K562 (cell line): ENCODE measurements at places on chromosomes 2 and 18. TPM values are rescaled to one million over a fixed set of nuclear protein-coding genes. Genes with fewer than 3 reads are reported as not detected.

Gene DPP4
- total RNA-seq = 0.11 and 0.18 TPM in 2 replicates

Gene EMILIN1
- 1.0 and 1.5 TPM in 2 replicates for total RNA-seq

Gene IL1F10
- not detected in 2 replicates for total RNA-seq

Gene TPRKB
- 55.5 and 55.6 TPM in 2 replicates for total RNA-seq

Gene BMPR2
- total RNA-seq = 3.8 and 4.5 TPM in 2 replicates

Gene APCDD1
- 0.07 TPM in 1 of 2 replicates, not detected in the other for total RNA-seq

GRCh38 chr2:68483011-68483410 lies 15.6 kb downstream of the APLF start:
- no peaks in the 10 kb centered on the region for H3K27me3 ChIP-seq
- H3K4me3 ChIP-seq = no peak overlapping the region
- DNase-seq = no peak
- H3K27ac ChIP-seq = no peak overlapping the region
- H3K4me1 ChIP-seq = no peaks in the 10 kb centered on the region

DNA sequence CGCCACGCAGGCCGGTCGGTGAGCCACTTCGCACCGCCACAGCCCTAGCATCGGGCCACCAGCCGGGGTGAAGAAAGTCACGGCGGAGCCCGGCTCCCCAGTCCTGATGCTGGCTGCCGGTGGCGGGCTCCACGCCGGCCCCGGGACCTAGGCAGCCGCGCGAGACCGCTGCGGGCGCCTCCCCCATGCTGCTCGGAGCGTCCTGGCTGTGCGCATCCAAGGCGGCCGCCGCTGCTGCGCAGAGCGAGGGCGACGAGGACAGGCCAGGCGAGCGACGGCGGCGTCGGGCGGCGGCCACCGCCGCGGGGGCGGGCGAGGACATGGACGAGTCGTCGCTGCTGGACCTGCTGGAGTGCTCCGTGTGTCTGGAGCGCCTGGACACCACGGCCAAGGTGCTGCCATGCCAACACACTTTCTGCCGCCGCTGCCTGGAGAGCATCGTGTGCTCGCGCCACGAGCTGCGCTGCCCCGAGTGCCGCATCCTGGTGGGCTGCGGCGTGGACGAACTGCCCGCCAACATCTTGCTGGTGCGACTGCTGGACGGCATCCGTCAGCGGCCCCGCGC lies 433 bp downstream of the SH3RF3 start:
- no peak overlapping the region for H3K27ac ChIP-seq
- H3K27me3 ChIP-seq = peaks cover 2% of the 10 kb centered on the region; the same call in 1 of the 3 replicates
- no peak for DNase-seq
- no peak overlapping the region for H3K4me3 ChIP-seq
- H3K4me1 ChIP-seq = peaks cover 6% of the 10 kb centered on the region

- peaks cover 19% of the 10 kb centered on the region for H3K27me3 ChIP-seq
- no peaks in the 10 kb centered on the region for H3K36me3 ChIP-seq
Observed at GRCh38 chr2:29117636-29118303, 2.6 kb downstream of the CLIP4 start.

- H3K4me1 ChIP-seq = no peaks in the 10 kb centered on the region
- no peak for DNase-seq
- H3K27me3 ChIP-seq = no peaks in the 10 kb centered on the region
- no peak overlapping the region for H3K27ac ChIP-seq
Observed at GRCh38 chr18:59620381-59620780, 76.8 kb downstream of the CCBE1 start.

- no peak overlapping the region for H3K4me3 ChIP-seq
- H3K36me3 ChIP-seq = no peaks in the 10 kb centered on the region
- no peak overlapping the region for H3K27ac ChIP-seq
- DNase-seq = no peak
- H3K27me3 ChIP-seq = peaks cover 78% of the 10 kb centered on the region
Observed at GRCh38 chr2:20666005-20666303, 990 bp upstream of the GDF7 start.

DNA sequence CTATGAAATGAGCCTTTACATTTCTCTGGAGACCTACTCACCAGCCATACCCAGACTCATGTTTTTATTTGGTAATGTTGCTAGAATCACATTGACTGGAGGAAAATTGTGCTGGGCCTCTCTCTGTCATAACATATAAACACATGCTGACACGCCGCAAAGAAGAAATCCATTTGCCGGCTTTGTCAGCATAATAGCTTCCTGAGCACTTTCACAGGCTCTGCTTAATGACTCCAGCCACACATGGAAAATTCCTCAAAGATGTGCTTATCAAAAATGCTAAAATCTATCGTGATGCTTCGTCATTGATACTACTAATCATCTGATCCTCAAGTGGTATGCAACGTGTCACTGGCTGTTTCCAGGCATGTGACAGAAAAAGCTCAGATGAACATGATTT lies 63.1 kb downstream of the RND3 start:
- H3K36me3 ChIP-seq = no peaks in the 10 kb centered on the region
- DNase-seq = no peak
- no peaks in the 10 kb centered on the region for H3K27me3 ChIP-seq
- no peak overlapping the region for H3K27ac ChIP-seq
- no peaks in the 10 kb centered on the region for H3K4me1 ChIP-seq

DNA sequence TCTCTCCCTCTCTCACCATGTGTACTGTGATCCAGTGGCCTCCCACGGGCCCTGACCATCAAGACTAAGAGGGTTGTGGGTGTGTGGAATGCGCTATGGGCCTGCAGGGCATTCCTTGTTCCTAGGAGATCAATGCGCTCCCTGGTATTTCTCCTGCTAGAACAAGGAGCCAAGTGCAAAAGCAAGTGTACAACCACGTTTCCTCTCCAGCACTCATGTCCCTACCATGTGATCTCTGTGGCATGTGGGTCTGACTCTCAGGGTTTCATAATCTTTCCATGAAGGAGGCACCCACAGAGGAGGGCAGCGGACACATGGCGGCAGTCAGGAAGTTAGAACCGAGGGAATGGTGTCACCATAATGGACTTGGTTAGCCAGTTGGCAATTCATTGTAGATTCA lies 91.4 kb downstream of the MAPK4 start:
- H3K4me1 ChIP-seq = no peaks in the 10 kb centered on the region
- no peaks in the 10 kb centered on the region for H3K36me3 ChIP-seq
- H3K27ac ChIP-seq = no peak overlapping the region
- H3K4me3 ChIP-seq = no peak overlapping the region
- H3K27me3 ChIP-seq = no peaks in the 10 kb centered on the region

GRCh38 chr2:10498525-10499274 lies 50.6 kb upstream of the ODC1 start:
- H3K27me3 ChIP-seq = peaks cover 68% of the 10 kb centered on the region
- DNase-seq = no peak
- no peak overlapping the region for H3K27ac ChIP-seq
- H3K4me1 ChIP-seq = no peaks in the 10 kb centered on the region; the same call in 2 of the 3 replicates

DNA sequence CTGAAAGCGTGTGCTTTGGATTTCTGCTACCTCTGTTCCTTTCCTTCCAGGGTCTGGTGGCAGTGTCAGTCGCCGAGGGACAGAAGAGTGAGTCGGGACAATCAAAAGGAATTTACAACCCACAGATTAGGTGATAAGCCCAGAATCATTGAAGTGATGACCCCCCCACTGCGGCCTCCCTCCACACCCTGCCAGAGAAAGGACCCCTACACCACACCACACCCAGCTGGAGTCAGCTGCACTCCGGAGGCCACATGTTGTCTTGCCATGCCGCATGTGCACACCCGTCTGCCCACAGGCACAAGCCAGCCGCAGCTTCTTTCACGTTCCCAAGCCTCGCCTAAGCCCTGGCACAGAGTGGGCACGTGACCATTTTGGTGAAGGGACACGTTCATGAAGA lies 366.8 kb upstream of the SALL3 start:
- no peak for DNase-seq
- no peaks in the 10 kb centered on the region for H3K27me3 ChIP-seq
- H3K4me3 ChIP-seq = no peak overlapping the region
- no peak overlapping the region for H3K27ac ChIP-seq
